ENCODE measurements at places on chromosomes 4 and X. TPM values are rescaled to one million over a fixed set of nuclear protein-coding genes. Genes with fewer than 3 reads are reported as not detected.

MUC7 gene
- not detected for total RNA-seq

DNA sequence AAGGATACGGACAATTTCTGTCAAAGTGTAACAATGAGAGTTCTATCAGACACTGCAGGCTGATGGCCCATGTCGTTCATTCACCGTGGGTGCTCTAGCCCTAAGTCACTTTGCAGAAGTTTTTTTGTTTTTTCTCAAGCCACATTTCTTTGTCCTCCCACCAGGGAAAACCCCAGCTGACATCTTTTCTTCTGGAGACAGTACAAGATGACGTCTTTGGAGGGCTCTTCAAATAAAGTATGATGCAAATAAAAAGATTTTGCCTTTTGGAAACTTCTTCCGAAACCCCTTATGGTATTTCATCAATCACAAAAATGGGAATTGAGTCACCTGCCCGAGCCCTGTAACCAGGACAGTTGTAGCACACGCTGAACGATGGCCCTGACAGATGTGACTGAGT, 73.2 kb downstream of the TRAPPC11 start:
- H3K36me3 ChIP-seq, result no peaks in the 10 kb centered on the region
- DNase-seq, result no peak
- no peak overlapping the region for H3K4me3 ChIP-seq
- no peak overlapping the region for H3K27ac ChIP-seq

- H3K36me3 ChIP-seq, result no peaks in the 10 kb centered on the region
- DNase-seq, result peak; percentile 97
- no peaks in the 10 kb centered on the region for H3K27me3 ChIP-seq
- H3K27ac ChIP-seq, result peak overlapping the region; percentile 88
Observed at GRCh38 chr4:51844153-51845054, 1.5 kb downstream of the DCUN1D4 start.

GRCh38 chr4:183337349-183337748, 15.1 kb upstream of the CLDN24 start:
- no peak for DNase-seq
- H3K4me1 ChIP-seq, result no peaks in the 10 kb centered on the region
- H3K27ac ChIP-seq, result no peak overlapping the region
- H3K36me3 ChIP-seq, result no peaks in the 10 kb centered on the region
- H3K27me3 ChIP-seq, result no peaks in the 10 kb centered on the region

DNA sequence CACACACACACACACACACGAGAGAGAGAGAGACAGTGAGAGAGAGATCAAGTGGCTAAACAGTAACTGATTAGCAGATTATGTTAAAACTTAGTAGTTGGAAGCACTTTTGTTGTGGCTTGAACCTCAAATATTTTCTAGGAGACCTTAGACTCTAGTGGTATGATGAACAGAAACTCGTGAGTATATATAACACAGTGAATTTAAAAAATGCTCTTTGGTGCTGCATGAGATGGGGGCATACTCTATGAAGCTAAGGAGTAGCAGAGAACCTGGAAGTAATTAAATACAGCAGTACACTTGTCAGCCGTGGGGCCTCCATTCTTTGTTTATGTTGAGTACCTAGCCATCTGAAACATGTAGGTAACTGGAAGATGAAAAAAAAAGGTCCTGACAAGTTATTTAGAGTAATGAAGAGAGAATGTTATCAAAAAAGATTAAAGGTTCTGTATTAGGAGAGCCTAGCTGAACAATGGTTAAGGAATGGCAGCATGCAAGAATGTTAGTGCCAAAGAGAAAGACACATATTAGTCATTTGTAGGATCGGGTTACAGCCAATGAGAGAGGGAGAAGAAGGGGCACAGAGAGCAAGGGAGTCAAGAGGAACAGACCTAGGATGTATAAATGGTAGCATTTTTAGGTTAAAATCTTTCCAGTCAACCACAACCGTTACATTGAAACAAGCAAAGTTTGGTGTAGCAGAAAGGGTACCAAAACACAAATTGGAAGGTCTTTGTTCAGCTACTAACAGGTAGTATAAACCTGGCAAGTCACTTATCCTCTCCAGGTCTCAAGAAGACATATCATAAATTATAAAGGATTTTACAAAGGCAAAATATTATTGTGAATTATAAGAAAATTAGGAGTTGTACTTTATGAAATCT, 316.7 kb upstream of the DIPK2B start:
- no peaks in the 10 kb centered on the region for H3K27me3 ChIP-seq

MMRN1 gene
- total RNA-seq, result 24.5 TPM

HTR2C gene
- total RNA-seq, result not detected

DNA sequence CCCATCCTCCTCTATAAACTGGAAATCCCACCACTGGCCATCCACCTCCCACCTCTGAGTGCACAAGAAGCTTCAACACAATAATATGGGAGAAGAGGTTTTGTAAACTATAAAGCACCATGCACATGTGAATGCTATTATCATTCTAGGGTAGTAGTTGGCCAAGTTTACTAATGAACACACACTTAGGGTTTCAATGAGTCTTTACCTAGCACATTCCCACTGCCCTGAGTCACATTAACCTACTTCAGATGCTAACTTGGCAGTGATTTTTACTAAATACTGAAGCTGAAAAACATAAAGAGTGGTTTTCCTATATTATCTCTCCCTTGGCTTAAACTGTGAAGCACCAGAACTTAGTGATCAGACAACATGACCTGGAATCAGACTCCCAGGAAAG, 93.9 kb downstream of the SH3KBP1 start:
- H3K27me3 ChIP-seq, result no peaks in the 10 kb centered on the region
- no peaks in the 10 kb centered on the region for H3K4me1 ChIP-seq
- no peaks in the 10 kb centered on the region for H3K36me3 ChIP-seq

GRCh38 chr4:5969777-5970176, 48.5 kb downstream of the C4orf50 start:
- no peak overlapping the region for H3K4me3 ChIP-seq
- H3K36me3 ChIP-seq, result no peaks in the 10 kb centered on the region
- no peaks in the 10 kb centered on the region for H3K27me3 ChIP-seq

GRCh38 chr4:74316397-74316796, 8.1 kb downstream of the EPGN start:
- H3K27me3 ChIP-seq, result no peaks in the 10 kb centered on the region
- no peak overlapping the region for H3K27ac ChIP-seq
- no peak overlapping the region for H3K4me3 ChIP-seq
- no peaks in the 10 kb centered on the region for H3K36me3 ChIP-seq
- no peaks in the 10 kb centered on the region for H3K4me1 ChIP-seq

- no peaks in the 10 kb centered on the region for H3K4me1 ChIP-seq
- no peak overlapping the region for H3K4me3 ChIP-seq
- no peaks in the 10 kb centered on the region for H3K36me3 ChIP-seq
- H3K27ac ChIP-seq, result no peak overlapping the region
Observed at GRCh38 chr4:16661813-16662212, 236.6 kb downstream of the LDB2 start.

DNA sequence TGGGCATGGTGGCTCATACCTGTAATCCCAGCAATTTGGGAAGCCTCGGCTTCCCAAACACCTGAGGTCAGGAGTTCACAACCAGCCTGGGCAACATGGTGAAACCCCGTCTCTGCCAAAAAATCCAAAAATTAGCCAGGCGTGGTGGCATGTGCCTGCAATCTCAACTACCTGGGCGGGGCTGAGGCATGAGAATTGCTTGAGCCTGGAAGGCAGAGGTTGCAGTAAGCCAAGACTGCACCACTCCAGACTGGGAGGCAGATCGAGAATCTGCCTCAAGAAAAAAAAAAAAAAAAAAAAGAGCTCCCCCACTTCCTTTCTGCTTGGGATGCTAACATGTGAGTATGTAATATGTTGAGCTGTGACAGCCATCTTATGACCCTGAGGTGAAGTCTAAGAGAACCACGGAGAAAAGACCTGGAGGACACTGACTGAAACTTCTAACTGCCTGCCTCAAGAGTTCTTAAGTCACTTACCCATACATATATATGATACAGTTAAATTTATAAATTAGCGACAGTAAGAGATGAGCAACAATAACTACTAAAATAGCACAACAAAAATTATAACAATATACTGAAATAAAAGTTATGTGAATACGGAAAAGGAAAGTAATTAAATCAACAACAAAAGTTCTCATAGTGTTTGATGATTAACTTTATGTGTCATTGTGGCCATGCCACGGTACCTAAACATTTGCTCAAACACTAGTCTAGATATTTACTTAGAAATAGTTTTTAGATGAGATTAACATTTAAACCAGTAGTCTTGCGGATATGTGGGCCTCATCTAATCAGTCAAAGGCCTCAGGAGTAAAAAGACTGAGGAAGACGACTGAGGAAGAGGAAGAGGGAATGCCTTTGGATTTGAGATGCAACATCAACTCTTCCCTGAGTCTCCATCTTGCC, 178.3 kb downstream of the OPHN1 start:
- no peak overlapping the region for H3K4me3 ChIP-seq
- H3K4me1 ChIP-seq, result no peaks in the 10 kb centered on the region
- H3K27me3 ChIP-seq, result no peaks in the 10 kb centered on the region
- no peak for DNase-seq
- H3K27ac ChIP-seq, result no peak overlapping the region

PPP2R3B gene
- total RNA-seq, result 19.1 TPM

UGT2A1 gene
- not detected for total RNA-seq

STOX2 gene
- 5.7 TPM for total RNA-seq

BTC gene
- 10.0 TPM for total RNA-seq

DNA sequence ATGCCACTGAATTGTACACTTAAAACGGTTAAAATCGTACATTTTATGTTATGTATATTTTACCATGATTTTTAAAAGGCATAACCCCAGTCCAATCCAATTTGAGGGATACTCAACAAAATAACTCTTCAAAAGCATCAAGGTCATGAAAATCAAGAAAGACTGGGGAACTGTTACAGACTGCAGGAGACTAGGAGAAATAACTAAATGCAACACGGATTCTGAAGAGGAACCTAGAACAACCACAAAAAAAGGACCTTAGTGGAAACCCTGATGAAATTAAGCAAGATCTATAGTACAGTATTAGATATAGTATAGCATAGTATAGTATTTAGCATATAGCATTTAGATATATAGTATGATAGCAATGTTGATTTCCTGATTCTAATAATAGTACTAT, 26.8 kb downstream of the SH3KBP1 start:
- no peak for DNase-seq
- no peaks in the 10 kb centered on the region for H3K36me3 ChIP-seq
- no peaks in the 10 kb centered on the region for H3K27me3 ChIP-seq
- H3K4me1 ChIP-seq, result peaks cover 3% of the 10 kb centered on the region
- no peak overlapping the region for H3K27ac ChIP-seq
- no peak overlapping the region for H3K4me3 ChIP-seq

GRCh38 chr4:99617374-99617773, 40.3 kb downstream of the C4orf54 start:
- H3K27ac ChIP-seq, result no peak overlapping the region
- H3K36me3 ChIP-seq, result no peaks in the 10 kb centered on the region
- no peak overlapping the region for H3K4me3 ChIP-seq
- H3K4me1 ChIP-seq, result peaks cover 3% of the 10 kb centered on the region
- no peaks in the 10 kb centered on the region for H3K27me3 ChIP-seq

GRCh38 chr4:170128219-170128804, 38.6 kb upstream of the AADAT start:
- H3K27ac ChIP-seq, result no peak overlapping the region
- H3K4me1 ChIP-seq, result no peaks in the 10 kb centered on the region
- no peaks in the 10 kb centered on the region for H3K27me3 ChIP-seq
- H3K4me3 ChIP-seq, result no peak overlapping the region
- H3K36me3 ChIP-seq, result no peaks in the 10 kb centered on the region
